Upper lobe of right lung (tissue), 1 donor: ENCODE measurements at places on chromosomes 16 and 17. TPM values are rescaled to one million over a fixed set of nuclear protein-coding genes. Genes with fewer than 3 reads are reported as not detected.

The RNF112 gene
- 1.6 TPM for total RNA-seq

- no peak for DNase-seq
- H3K27me3 ChIP-seq: no peaks in the 10 kb centered on the region
- peak overlapping the region; percentile 94 for H3K27ac ChIP-seq
- H3K4me1 ChIP-seq: peaks cover 63% of the 10 kb centered on the region
These were observed 18.4 kb downstream of the GJD3 start for GRCh38 chr17:40345994-40346764.

The NPIPA3 gene
- 3.2 TPM for total RNA-seq

DNA sequence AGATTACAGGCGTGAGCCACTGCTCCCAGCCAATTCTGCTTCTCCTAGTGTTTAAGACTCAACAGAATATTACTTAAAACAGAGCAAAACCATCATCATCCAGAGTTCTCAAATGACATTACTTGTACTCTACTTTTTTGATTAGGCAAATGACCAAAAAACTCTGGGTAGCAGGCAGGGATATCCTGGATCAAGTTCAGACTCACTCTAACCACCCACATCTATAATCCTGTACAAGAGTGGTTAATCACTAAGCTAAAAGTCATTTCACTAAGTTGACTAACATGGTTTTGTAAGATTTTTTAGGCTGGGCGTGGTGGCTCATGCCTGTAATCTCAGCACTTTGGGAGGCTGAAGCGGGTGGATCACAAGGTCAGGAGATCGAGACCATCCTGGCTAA lies 6.8 kb downstream of the NAE1 start:
- peaks cover 7% of the 10 kb centered on the region for H3K4me1 ChIP-seq
- H3K4me3 ChIP-seq: no peak overlapping the region
- H3K27me3 ChIP-seq: no peaks in the 10 kb centered on the region
- DNase-seq: no peak
- no peak overlapping the region for H3K27ac ChIP-seq

GRCh38 chr17:40596261-40596919 lies 31.1 kb upstream of the CCR7 start:
- H3K36me3 ChIP-seq: no peaks in the 10 kb centered on the region
- H3K4me1 ChIP-seq: no peaks in the 10 kb centered on the region
- no peak overlapping the region for H3K4me3 ChIP-seq
- no peak for DNase-seq

The ZG16 gene
- not detected for total RNA-seq

DNA sequence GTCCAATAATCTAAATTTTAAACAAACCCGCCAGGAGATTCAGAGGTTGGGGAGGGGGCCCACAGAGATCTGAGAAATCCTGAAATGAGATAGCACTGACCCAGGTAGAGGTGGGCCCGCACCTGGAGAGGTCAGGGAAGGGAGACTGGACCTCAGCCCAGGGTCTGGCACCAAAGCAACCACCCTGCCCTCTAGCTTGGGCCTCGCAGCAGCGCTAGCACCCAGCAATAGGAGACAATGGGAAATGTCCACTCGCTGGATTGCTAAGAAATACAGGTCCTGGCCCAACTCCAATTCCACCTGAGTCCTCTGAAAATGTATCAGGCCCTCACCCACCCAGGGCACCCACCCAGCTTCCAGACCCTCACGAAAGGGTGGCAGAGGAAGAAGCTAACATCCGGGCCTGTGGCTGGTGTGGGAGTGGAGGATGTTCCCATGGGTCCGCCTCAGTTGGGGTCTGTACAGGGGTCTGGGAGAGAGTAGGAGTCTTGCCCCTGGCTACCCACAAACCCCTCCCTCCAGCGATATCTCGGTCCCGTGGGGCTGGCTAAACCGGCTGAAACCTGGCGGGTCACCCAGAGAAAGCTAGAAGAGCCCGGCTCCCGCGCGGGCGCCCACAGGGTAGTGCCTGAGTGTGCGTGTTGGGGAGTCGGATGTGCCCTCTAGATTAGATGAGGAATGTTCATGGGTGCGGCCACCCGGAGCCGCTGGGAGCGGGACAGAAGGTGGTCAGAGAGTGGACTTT lies 1.1 kb downstream of the PLLP start:
- H3K27ac ChIP-seq: peak overlapping the region; percentile 84
- H3K4me3 ChIP-seq: peak overlapping the region; percentile 70
- DNase-seq: peak; percentile 75
- H3K36me3 ChIP-seq: no peaks in the 10 kb centered on the region

GRCh38 chr16:72725643-72726042 lies 322.3 kb downstream of the ZFHX3 start:
- no peak for DNase-seq
- H3K27me3 ChIP-seq: no peaks in the 10 kb centered on the region
- H3K27ac ChIP-seq: no peak overlapping the region
- no peaks in the 10 kb centered on the region for H3K4me1 ChIP-seq

The HBA1 gene
- total RNA-seq: 241 TPM

DNA sequence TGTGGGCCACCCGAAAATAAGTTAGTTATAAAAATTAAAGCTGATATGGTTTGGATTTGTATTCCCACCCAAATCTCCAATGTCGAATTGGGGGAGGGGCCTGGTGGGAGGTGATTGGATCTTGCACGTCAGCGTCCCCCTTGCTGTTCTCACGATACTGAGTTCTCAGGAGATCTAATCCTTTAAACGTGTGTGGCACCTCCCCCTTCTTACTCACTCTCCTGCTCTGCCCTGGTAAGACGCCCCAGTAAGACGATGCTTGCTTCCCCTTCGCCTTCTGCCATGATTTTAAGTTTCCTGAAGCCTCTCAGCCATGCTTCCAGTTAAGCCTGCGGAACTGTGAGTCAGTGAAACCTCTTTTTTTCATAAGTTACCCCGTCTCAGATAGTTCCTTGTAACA lies 35.4 kb downstream of the SYCE1L start:
- H3K4me1 ChIP-seq: no peaks in the 10 kb centered on the region
- H3K36me3 ChIP-seq: no peaks in the 10 kb centered on the region
- peaks cover 10% of the 10 kb centered on the region for H3K27me3 ChIP-seq
- no peak overlapping the region for H3K4me3 ChIP-seq
- no peak for DNase-seq
- no peak overlapping the region for H3K27ac ChIP-seq

- no peaks in the 10 kb centered on the region for H3K36me3 ChIP-seq
- no peaks in the 10 kb centered on the region for H3K27me3 ChIP-seq
- H3K4me3 ChIP-seq: no peak overlapping the region
- DNase-seq: no peak
- H3K4me1 ChIP-seq: no peaks in the 10 kb centered on the region
These were observed 404.6 kb downstream of the MAF start for GRCh38 chr16:79195938-79196337.

DNA sequence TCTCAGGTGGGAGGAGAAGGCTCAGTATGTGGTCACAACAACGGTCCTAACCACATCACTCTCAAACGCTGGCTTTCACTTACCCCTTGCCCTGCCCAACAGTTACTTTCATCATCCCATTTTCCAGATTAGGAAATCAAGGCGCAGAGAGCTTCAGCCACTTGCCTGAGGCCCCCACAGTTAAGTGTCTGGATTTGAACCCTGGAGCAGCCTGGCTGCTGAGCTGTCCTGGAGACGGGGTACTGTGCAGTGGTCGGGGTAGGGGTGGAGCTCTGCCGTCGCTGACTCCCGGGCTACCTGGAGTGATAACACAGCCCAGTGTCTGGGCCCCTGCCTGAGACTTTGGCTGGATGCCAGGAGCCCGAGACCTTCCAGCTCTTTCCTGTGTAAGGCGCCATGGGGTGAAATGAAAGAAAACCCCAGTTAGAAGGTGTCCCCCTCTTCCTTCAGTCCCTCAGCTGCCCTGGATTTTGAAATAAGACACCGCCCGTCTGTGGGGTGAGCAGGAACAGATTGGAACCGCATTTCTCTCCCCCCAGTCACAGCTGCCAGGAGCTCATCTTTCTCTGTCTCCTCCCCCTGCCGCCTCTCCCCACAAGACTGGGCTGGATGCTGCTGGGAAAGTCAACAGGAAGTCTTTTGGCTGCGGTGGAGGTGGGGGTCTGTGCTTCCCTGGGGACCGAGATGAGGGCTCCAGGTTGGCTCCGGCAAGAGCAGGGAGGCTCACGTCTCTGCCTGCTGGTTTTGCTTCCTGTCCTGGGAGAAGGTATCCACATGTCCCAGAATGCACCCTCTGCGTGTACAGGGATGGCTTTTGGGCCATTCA lies 280.2 kb downstream of the SEC14L1 start:
- H3K4me1 ChIP-seq: peaks cover 59% of the 10 kb centered on the region
- peaks cover 4% of the 10 kb centered on the region for H3K36me3 ChIP-seq
- peak overlapping the region; percentile 48 for H3K27ac ChIP-seq

The ARHGAP27 gene
- 73.8 TPM for total RNA-seq

The NHLRC4 gene
- total RNA-seq: 0.98 TPM

The LPCAT2 gene
- total RNA-seq: 32.8 TPM

The RASL10B gene
- 2.2 TPM for total RNA-seq

GRCh38 chr17:79849953-79850352 lies 10.7 kb upstream of the CBX4 start:
- H3K36me3 ChIP-seq: no peaks in the 10 kb centered on the region
- peaks cover 11% of the 10 kb centered on the region for H3K4me1 ChIP-seq
- H3K27ac ChIP-seq: no peak overlapping the region
- no peak overlapping the region for H3K4me3 ChIP-seq

DNA sequence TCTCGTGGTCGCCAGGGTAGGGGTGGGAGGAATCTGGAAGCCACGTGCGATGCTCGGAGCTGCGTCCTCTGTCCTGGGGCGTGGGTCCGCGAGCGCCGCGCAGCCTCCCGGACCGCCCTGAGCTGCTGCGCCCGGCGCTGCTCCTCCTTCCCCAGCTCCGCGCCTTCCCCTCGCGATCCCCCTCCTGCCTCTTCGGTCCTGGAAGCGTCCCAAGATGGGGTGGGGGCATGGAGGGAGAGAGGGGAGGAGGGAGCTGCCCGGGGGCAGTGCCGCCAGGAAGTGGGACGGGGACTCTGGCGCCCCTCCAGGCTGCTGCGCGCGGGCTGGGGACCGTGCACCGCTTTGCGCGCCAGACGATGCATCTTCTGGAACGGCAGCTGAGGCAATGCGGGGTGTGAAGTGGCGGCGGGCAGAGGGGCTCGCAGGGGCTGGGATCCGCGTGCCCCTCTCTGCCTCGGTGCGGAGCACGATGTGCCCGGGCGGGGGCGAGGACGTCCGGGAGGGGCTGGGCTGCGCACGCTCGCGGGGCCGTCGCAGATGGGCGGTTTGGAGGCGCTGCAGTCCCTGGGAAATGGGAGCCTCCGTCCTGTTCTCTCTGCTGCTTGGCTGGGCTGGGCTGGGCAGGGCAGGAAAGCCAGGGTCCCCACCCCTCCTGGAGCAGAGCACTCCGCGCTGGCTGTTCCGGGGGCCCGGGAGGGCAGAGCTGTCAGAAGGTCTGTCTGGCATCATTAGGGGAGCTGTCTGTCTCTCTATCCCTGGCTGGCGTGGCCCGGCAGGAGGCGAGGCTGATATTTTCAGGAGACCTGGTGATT lies 388.0 kb downstream of the SEC14L1 start:
- H3K36me3 ChIP-seq: no peaks in the 10 kb centered on the region
- H3K27ac ChIP-seq: no peak overlapping the region
- peaks cover 31% of the 10 kb centered on the region for H3K27me3 ChIP-seq
- H3K4me1 ChIP-seq: peaks cover 5% of the 10 kb centered on the region
- peak; percentile 54 for DNase-seq

GRCh38 chr17:69460963-69461922 lies 46.7 kb downstream of the MAP2K6 start:
- H3K36me3 ChIP-seq: no peaks in the 10 kb centered on the region
- no peaks in the 10 kb centered on the region for H3K4me1 ChIP-seq
- no peak overlapping the region for H3K27ac ChIP-seq
- H3K4me3 ChIP-seq: no peak overlapping the region
- no peak for DNase-seq
- H3K27me3 ChIP-seq: no peaks in the 10 kb centered on the region

DNA sequence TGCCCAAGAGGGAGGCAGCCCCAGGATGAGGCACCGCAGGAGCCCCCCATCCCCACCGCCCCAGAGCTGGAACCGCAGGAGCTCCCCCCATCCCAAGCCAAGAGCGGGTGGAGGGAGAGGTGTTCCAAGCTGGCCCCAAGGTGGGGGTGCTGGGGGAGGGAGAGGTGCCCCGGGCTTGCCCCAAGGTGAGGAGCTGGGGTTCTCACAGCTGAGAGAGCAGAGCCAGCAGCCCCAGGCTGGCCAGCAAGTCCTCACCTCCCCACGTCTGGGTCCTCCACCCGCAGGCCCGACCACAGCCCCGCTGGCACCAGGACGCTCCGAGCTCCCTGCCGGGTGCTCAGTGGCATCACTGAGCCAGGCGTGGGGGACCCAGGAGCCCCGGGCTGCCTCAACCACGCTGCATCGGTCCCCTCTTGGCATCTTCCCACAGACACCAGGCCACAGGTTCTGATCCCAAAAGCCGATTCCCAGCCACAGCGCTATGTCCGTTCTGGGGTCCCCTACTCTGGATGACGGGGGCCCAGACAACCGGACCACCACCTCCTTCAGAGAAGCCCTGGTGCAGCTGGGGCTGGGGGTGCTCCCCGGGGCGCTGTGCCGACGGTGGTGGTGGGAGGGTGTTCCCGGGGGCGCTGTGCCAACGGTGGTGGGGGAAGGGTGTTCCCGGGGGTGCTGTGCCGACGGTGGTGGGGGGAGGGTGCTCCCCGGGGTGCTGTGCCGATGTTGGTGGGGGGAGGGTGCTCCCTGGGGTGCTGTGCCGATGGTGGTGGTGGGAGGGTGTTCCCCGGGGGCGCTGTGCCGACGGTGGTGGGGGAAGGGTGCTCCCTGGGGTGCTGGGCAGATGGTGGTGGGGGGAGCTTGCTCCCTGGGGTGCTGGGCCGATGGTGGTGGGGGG lies 15.4 kb upstream of the WDR45B start:
- DNase-seq: no peak
- no peaks in the 10 kb centered on the region for H3K36me3 ChIP-seq
- no peak overlapping the region for H3K27ac ChIP-seq
- no peaks in the 10 kb centered on the region for H3K4me1 ChIP-seq
- H3K27me3 ChIP-seq: no peaks in the 10 kb centered on the region

- no peaks in the 10 kb centered on the region for H3K4me1 ChIP-seq
- H3K4me3 ChIP-seq: no peak overlapping the region
- no peak overlapping the region for H3K27ac ChIP-seq
- no peaks in the 10 kb centered on the region for H3K36me3 ChIP-seq
These were observed 34.1 kb upstream of the CPPED1 start for GRCh38 chr16:12837756-12838155.

DNA sequence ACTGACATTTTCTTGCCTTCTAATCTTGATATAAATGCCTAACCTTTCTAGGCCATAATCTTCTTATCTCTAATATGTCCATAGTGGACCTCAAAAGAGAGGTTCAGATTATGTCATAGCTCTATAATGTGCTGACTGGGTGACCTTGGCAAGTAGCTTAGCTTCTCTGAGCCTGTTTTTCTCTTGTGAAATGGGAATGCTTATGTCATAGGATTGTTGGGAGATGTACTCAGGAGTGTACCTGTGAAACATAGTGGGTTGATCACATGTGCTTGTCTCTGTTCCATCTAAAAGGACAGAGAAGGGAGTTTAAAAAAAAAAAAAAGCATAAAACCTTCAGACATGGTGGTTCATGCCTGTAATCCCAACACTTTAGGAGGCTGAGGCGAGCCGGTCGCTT lies 2.4 kb downstream of the MED9 start:
- H3K4me3 ChIP-seq: no peak overlapping the region
- DNase-seq: no peak
- H3K4me1 ChIP-seq: peaks cover 19% of the 10 kb centered on the region
- no peaks in the 10 kb centered on the region for H3K27me3 ChIP-seq
- no peak overlapping the region for H3K27ac ChIP-seq
- no peaks in the 10 kb centered on the region for H3K36me3 ChIP-seq
